ENCODE measurements at places on chromosomes 12 and 14. TPM values are rescaled to one million over a fixed set of nuclear protein-coding genes. Genes with fewer than 3 reads are reported as not detected.

Gene MARCHF9
- 6.2 TPM for polyA plus RNA-seq

Gene TMEM119
- 80.6 TPM for polyA plus RNA-seq

Gene CLMN
- polyA plus RNA-seq = 0.27 TPM

Gene KRT6C
- not detected for polyA plus RNA-seq

Gene ADCY4
- polyA plus RNA-seq = 4.1 TPM

Gene MUCL1
- not detected for polyA plus RNA-seq

Gene COPS7A
- polyA plus RNA-seq = 200 TPM

Gene AMDHD1
- 0.09 TPM for polyA plus RNA-seq

Gene TAS2R20
- polyA plus RNA-seq = 0.64 TPM

Gene INSM2
- not detected for polyA plus RNA-seq

Gene FGFR1OP2
- 36.3 TPM for polyA plus RNA-seq

Gene COCH
- 0.18 TPM for polyA plus RNA-seq

Gene ACACB
- 1.1 TPM for polyA plus RNA-seq

Gene HAL
- 0.12 TPM for polyA plus RNA-seq

Gene IL26
- not detected for polyA plus RNA-seq

Gene LBHD2
- not detected for polyA plus RNA-seq

Gene MANSC4
- not detected for polyA plus RNA-seq

Gene NXPH4
- 2.8 TPM for polyA plus RNA-seq

Gene AQP2
- polyA plus RNA-seq = not detected

Gene DEGS2
- polyA plus RNA-seq = not detected

Gene RTN1
- 0.36 TPM for polyA plus RNA-seq

Gene ACSM4
- polyA plus RNA-seq = not detected

Gene CNPY2
- polyA plus RNA-seq = 179 TPM

Gene RNASE3
- not detected for polyA plus RNA-seq

Gene KRT73
- not detected for polyA plus RNA-seq
